ENCODE measurements at places on chromosomes 1 and 21.

DNA sequence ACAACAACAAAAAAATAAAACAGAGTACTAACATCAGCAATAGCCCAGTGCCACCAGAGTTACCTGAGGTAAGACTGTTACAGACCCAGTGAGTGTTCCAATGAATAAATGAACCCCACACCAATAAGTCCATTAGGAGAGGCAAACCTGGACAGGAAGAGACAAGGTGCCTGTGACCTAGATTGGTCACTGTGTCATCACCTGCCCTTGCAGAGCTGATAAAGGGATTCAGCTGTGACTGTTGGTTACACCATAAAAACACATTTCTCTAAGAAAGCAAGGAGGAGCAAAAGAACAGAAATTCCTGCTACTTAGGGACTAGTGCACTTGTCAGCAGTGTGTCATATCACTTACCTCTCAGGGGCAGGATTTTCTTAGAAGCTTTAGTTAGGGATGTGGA lies 37.5 kb downstream of the CD2 start:
- DNase-seq, result no peak

GRCh38 chr1:19013826-19014548 lies 57.5 kb upstream of the IFFO2 start:
- no peak for DNase-seq

DNA sequence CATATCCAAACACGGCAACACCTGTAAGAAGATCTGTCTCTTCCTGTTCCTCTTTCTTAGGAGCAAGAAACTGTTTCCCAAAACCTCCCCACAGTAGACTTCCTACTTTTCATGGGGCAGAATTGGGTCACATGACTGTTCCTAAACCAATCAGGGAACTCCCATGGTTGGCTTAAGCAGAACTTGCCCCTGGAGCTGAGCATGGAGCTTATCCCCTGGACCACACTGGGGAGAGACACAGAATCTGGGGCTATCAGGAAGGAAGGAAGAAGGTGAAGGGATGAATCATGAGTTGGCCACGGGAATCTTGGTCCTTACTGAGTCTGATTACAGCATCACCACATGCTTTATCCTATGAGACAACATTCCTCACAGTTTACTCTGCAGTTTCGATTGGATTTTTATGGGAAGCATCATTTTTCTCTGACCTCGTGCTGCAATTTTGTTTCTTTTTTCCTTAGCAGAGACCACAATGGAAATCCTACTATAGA lies 81.8 kb downstream of the CDC7 start:
- DNase-seq, result no peak

DNA sequence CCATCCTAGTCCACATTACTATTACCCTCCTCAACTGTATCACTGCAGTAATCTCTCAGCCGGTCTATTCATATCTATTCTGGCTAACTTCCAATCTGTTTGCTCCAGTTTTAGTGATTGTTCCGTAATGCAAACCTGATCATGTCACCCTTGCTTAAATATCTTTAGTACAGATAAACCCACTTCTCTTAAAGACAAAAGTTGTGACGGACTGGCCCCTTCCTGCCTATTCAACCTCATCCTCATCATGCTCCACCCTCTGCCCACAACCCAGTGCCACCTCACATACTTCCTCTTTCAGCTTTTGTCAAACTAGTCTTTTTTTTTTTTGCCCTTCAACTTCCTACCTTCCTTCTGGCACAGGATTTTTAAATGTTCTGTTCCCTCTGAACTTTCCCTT lies 2.8 kb upstream of the C1orf162 start:
- DNase-seq, result peak; percentile 64

DNA sequence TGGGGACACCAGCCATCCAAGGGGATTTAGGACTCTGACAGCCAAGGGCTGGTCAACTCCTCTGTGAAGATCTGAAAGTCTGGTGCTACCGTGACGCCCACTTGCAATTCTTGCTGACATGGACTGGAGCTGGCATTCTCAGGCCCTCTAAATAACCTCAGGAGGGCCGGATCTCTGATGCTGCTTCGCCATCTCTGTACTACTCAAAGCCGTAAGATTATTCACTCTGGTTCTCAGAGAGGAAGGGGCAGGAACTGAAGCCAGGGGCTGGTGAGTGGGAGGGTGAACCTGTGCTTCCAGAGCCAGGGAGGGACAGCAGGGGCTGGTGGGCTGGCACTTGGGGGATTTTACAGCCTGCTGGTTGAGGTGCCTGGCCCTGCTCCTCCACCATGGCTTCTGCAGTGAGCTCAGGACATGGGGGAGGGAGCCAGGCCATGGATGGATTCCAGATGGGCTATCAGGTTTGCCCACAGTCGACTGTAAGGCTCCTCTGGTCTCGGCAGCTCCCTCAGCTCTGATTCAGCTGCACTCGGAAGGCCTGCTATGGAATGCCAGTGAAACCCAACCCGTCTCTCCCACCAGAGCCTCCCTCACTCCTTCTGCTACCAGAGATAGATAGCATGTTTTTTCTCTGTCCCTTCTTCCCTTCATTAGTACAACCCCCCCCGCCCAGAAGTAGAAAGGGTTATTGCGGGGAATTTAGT lies 84.5 kb downstream of the PLXNA2 start:
- no peak for DNase-seq

DNA sequence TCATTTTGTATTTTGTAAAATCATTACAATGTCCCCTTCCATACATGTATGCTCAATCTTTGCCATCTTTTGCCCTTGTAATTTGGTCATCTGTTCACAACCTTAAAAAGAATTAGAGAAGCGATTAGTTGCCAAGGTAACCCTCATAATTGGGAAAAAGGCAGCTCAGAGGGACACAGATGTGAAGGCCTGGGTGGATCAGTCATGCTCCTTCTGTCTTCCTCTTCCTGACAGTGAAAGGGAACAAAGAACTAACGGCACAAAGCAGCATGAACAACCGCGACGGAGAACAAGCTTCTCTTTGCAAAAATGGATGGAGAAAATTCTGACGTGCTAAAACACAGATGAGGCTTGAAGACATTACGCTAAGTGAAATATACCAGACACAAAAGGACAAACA lies 78.7 kb upstream of the COG2 start:
- DNase-seq, result no peak

GRCh38 chr1:4055294-4055967 lies 155.4 kb upstream of the C1orf174 start:
- no peak for DNase-seq

DNA sequence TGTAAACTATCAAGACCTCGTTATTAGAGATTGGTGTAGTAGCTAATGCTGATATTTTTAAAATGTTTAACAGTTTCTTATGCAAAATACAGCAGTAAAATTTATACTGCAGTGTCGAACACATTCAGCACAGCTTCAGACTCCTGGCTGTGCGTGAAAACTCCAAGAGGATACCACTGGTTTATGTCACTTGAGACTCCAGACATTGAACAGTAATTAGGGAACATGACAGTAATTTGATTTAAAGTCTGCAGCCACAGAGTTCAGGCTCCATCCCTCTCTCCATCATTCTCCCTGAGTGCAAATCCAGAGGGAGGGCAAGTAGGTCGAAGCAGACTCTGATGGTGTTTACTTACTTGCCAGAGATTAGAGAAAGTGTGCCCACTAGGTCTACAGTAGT lies 94.2 kb downstream of the AK5 start:
- DNase-seq, result no peak

DNA sequence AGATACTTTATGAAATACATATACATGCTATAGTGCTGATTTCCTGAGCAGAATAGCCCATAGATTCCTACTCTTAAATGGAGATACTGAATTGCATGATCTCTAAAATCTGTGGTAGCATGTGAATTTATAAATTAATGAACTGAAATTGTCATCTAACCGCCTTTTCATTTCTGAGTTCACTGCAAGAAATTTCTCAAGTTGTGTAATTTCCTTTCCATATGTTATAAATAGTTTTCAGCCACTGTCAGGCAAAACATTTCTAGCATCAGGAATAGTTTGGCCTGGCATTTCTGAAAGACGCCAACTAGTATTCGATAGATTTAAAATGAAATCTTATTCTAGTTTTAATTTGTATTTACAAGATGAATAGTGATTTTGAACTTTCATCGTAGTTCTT lies 310.1 kb downstream of the USH2A start:
- DNase-seq, result no peak

DNA sequence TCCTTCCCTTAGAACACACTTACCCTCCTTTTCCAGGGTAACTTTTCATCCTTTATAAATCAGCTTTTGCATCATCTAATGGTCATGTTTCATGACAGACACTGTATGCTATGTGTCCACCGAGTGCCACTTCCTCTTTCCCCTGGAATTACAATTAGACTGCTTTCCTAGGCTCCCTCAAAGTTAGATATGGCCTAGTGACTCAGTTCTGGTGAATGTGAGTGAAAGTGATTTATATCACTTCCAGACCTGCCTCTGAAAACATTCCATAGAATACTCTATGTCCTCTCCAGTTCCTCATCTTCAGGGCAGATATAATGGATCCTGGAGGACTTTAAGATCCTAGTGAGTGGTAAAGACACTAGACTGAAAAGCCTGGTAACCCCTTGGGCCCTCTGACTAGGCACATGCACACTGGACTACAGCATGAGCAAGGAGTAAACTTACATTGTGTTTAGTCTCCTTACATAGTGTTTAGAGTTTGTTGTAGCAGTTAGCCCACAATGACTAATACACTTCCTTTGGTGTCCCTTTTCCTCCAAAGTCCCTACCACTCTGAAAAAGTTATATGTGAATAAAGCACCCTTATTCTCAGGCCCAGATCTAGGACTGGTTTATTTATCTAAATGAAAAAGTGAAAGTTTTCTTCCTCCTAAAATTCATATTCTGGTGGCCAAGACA lies 59.3 kb downstream of the GPR88 start:
- no peak for DNase-seq

GRCh38 chr1:218585511-218586184 lies 240.5 kb downstream of the TGFB2 start:
- DNase-seq, result no peak

- DNase-seq, result no peak
Measured at GRCh38 chr1:247156787-247157232, 15.0 kb downstream of the ZNF124 start.

- no peak for DNase-seq
Measured at GRCh38 chr21:43733529-43734071, 14.7 kb downstream of the PDXK start.

DNA sequence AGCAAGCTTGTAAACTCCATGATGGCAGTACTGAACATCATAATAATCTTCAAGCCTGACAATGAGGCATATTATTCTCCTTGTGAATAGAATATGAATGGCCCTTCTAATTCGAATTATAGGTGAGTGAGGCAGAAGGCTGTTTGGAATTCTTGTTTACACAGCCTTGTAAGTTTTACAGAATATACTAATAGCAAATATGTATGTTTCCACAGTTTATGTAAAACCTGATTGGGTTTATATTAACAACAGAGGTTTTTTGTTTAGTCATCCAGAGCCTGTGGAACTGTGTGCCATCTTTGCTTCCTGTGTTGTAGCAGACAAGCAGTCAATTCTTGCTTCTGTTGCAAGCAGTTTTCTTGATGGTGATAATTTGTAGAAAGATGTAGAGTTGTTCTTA lies 8.0 kb downstream of the OSBPL9 start:
- DNase-seq, result no peak

GRCh38 chr1:11740258-11741192 lies 4.6 kb downstream of the AGTRAP start:
- DNase-seq, result peak; percentile 43

GRCh38 chr1:90204780-90205179 lies 209.9 kb downstream of the ZNF326 start:
- no peak for DNase-seq

DNA sequence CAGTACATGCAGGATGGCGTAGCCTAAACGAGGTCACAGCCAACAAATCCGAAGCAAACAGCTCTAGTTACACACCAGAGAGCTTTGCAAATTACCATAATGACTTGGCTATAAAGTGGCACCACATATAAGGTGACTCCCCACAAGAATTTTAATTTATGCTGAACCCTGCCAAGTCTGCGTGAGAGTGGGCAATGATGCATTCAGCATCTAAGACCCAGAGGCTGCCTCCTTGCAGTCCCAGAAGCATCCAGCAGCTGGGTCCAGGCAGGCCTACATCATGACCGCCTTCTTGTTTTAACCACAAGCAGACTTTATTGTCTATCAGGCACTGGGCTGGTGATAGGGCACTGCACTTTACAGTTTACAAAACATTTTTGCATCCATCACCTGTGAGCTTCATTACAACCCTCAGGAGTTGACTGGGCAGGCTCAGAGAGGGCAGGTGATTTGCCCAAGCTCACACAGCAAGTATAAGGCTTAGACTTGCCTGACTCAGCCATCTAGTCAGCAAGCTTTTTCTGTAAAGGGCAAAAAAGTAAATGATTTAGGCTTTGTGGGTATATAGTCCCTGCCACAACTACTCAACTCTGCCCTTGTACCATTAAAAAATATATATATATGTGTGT lies 134.6 kb downstream of the GLIS1 start:
- no peak for DNase-seq

- no peak for DNase-seq
Measured at GRCh38 chr1:226618380-226618779, 69.8 kb downstream of the STUM start.

GRCh38 chr1:205665201-205666045 lies 14.9 kb downstream of the SLC45A3 start:
- DNase-seq, result no peak

DNA sequence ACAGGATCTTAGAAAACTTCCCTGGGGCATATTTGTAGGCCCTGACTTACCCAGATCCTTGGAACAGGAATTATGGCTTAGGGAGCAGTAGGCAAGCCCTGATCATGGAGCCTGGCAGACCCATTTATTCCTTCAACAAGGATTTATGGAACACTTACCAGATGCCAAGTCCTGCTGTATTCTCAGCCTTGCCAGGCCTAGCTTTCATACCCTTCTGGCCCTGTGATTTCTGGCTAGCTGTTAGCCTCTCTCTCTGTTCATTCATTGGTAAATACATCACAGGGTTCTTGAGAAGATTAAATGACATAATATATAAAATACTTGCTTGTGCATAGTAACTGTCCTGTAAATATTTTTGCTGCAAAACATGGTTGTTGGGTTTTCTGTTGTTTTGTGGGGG lies 32.4 kb upstream of the SRP9 start:
- DNase-seq, result no peak

- no peak for DNase-seq
Measured at GRCh38 chr1:48684381-48684780, 92.3 kb downstream of the BEND5 start.

GRCh38 chr1:230174041-230174440 lies 107.0 kb downstream of the GALNT2 start:
- DNase-seq, result no peak

- no peak for DNase-seq
Measured at GRCh38 chr21:28922368-28922767, 70.3 kb downstream of the LTN1 start.

DNA sequence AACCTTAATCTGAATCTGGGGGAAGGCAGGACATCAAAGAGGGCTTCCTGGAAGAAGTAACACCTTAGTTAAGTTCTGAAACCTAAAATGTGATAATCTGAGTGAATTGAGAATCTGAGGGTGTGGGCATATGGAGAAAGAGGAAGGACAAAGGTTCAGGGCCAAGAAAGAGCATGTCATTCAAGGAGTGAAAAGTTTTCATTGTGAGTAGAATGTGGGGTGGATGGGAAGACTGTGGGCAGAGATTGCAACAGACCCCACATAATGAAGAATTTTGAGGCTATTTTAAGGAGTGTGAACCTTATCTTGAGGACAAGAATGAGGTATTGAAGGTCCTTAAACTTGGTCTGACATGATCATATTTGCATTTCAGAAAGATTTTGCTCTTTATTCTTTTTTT lies 227.2 kb downstream of the PTGER3 start:
- no peak for DNase-seq

All from T-helper 2 cell treated with Interferon-gamma antibody and Interleukin-4, amounts not matched to agents 5 μg/mL and 100 μg/mL, for 36 hours (primary cell).